ENCODE measurements at places on chromosomes 11 and 22. TPM values are rescaled to one million over a fixed set of nuclear protein-coding genes. Genes with fewer than 3 reads are reported as not detected.

The MRGPRE gene
- total RNA-seq, result 0.20 TPM

The VSIG2 gene
- not detected for total RNA-seq

The GAL3ST1 gene
- 0.23 TPM for total RNA-seq

The BIRC3 gene
- 2.5 TPM for total RNA-seq

The INS gene
- not detected for total RNA-seq

The OR51E2 gene
- total RNA-seq, result not detected

The ZNRF3 gene
- 6.3 TPM for total RNA-seq

The SHANK2 gene
- total RNA-seq, result 1.8 TPM

The APOC3 gene
- total RNA-seq, result not detected

The KRTAP5-2 gene
- total RNA-seq, result not detected

The FXYD2 gene
- total RNA-seq, result not detected
